ENCODE measurements at places on chromosomes 13 and 19.

DNA sequence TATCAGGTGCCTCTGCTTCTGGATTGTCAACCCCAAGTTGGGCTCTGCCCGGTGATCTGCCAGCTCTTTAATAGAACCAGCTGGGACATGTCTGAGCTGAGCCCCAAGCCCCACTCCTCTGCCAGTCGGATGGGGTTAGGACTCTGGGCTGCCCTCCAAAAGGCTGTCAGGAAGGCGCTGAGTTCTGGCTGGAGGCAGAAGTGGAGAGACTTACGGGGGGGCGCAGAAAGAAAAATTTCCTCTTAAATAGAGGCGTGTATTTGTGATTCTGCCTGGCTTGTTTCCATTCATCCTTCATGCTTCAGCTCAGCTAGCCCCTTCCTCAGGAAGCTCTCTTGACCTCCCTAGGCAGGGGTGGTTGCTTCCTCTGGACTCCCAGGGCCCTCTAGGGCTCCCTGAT lies 985 bp upstream of the KCNK6 start:
- DNase-seq = no peak

DNA sequence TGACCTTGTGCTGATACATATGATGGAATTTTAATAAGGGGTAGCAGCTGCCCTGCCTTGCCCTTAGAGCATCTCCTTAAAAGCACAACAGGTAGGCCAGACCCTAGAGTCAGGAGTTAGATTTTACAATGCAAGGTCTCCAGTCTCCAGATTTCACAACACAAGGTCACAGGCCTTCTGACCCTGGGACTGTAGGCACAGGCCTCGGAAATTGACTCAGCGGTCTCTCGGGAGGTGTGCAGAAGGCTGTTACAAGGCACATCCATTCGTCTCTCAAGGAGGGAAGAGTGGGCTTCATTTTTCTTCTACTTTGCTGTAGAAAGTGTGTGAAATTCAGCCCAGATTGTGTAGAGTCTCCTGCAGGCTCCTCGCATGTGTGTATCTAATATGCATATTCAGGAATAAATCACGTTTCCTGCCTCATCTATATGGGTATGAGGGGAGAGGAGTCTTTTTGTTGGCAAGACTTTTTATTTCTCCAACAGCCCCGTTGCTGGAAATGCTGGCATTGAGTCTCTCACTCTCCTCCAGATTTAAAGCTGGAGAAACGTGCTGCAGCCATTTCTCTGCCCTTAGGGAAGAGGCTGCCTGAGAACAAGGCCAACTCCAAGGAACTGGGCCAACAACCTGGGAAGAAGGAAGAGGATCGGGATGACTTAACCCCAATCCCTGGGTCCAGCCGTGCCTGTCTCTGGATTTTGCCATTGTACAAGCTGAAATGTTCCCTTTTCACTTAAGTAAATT lies 24.5 kb downstream of the UQCRFS1 start:
- DNase-seq = no peak

GRCh38 chr19:42143341-42144234 lies 11.3 kb upstream of the POU2F2 start:
- DNase-seq = no peak

DNA sequence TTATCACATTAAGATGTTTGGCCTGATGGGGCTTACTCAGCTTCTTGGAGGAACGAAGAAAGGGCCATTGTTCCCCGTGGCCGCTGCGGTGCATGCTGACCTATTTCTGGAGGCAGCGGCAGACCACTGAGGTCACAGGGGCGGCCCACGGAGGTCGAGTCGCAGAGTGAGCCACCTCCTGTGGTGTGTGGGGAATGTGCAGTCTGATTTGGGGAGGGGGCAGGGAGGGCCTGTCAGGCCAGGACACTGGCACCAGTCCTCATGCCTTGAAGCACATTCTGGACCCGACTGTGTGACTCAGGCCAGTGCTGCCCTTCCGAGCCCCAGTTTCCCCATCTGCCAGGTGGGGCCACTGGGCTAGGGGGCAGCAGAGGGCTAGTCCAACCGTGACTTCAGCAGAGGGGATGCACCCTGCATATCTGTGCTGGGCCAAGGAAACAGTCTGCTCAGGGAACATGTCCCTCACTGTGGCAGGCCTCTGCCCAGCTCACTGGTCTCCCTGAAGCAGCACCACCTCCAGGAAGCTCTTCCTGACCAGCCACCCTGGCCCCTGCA lies 6.3 kb downstream of the SLC7A10 start:
- DNase-seq = no peak

DNA sequence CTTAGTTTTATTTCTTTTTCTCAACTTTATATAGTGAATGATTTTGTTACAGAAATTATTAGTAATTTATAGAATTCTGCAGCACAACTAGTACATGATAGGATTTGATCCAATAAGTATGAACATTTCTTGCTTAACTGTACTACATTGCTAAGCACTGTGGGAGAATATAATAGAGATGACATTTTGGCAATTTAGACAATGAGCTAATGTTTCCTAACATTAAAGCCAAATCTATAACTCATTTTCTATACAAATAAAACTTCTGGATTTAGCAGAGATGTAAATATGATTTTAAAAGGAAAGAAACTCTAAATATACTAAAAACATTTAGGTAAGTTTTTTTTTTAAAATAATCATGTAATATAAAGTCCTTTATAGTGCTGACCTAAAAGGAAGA lies 87.3 kb downstream of the FNDC3A start:
- no peak for DNase-seq
